ENCODE measurements at places on chromosomes 7 and 10. TPM values are rescaled to one million over a fixed set of nuclear protein-coding genes. Genes with fewer than 3 reads are reported as not detected.

The LAMB4 gene
- not detected for total RNA-seq

The PTPRN2 gene
- total RNA-seq, result 2.8 TPM

The CYP2C19 gene
- not detected for total RNA-seq

The FXYD4 gene
- not detected for total RNA-seq

The TCAF2 gene
- total RNA-seq, result 1.4 TPM

The AMPH gene
- 10.0 TPM for total RNA-seq

The OR2A5 gene
- not detected for total RNA-seq

The EVX1 gene
- not detected for total RNA-seq

The CUZD1 gene
- 0.48 TPM for total RNA-seq

The OR13A1 gene
- not detected for total RNA-seq

The STEAP1 gene
- total RNA-seq, result 37.9 TPM

The NEUROD6 gene
- total RNA-seq, result not detected

The ZNF467 gene
- total RNA-seq, result 10.9 TPM

The CH25H gene
- total RNA-seq, result 2.3 TPM

The SFTPA1 gene
- not detected for total RNA-seq

The CPN1 gene
- not detected for total RNA-seq

The GIMAP5 gene
- 13.8 TPM for total RNA-seq

The ZFYVE27 gene
- 15.8 TPM for total RNA-seq

The FAM180A gene
- 38.1 TPM for total RNA-seq

The CEP55 gene
- 0.48 TPM for total RNA-seq

The JMJD1C gene
- 91.1 TPM for total RNA-seq

The RABGEF1 gene
- 29.9 TPM for total RNA-seq

The NEUROG3 gene
- not detected for total RNA-seq

The DNAJC9 gene
- total RNA-seq, result 8.9 TPM

The SLIT1 gene
- total RNA-seq, result 0.33 TPM

The YKT6 gene
- total RNA-seq, result 71.8 TPM

The NUDT13 gene
- 2.0 TPM for total RNA-seq

The PTF1A gene
- not detected for total RNA-seq

The ECHDC3 gene
- total RNA-seq, result 7.7 TPM

The SPACDR gene
- total RNA-seq, result 0.62 TPM

The AGBL3 gene
- total RNA-seq, result 4.3 TPM

The KIF5B gene
- total RNA-seq, result 225 TPM

The PDLIM1 gene
- total RNA-seq, result 134 TPM

The CPA4 gene
- 0.37 TPM for total RNA-seq

Measured in posterior vena cava (tissue), 2 donors.